ENCODE measurements at places on chromosomes 16 and 17.

GRCh38 chr17:13001991-13002615, 15.7 kb downstream of the ELAC2 start:
- peak; percentile 25 for DNase-seq

- no peak for DNase-seq
These were observed 18.2 kb downstream of the ASPSCR1 start for GRCh38 chr17:81995463-81996231.

DNA sequence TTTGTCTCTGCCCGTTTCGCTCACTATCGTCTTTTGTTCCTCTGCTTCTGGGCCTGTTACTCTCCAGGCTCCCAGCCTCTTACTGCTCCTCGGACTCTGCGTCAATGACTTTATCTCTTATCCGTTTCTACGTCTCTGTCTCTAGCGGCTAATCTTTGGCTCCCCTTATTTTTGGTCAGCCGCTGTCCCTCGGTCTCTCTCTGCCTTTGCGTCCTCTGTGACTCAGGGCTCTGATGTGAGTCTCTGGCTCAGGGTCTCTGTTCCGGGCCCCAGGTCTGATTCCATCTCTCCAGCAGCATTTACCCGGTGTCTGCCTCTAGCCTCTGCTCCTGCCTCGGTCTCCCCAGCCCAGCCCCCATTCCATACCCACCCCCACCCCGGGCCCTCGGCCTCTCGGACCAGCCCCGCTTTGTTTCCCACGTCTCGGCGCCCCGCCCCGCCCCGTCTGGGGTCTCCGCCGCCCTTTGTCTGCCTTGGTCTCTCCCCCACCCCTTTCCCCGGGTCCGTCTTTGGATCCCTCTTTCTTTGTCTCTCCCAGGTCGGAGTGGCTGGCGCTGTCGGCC, 547 bp upstream of the ZNF48 start:
- peak; percentile 62 for DNase-seq

DNA sequence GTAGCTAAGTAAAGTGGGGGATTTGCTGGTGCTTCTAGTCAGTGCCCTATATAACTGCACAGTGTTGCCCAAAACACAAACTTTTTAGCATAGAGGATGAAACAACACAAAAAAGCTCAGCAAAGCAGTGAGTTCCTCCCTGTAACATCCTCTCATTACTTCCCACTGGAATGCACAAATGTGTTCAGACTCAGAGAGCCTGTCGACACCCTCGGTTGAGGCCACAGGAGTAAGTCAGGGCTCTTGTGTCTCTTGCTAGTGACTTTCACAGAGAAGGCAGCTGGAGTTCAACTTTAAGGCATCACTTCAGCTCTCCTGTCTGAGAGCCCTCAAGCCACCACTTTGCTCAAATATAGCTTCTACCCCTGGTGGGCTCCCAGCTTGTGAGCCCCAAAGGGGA, 107.2 kb upstream of the NETO2 start:
- DNase-seq: no peak

GRCh38 chr17:61504697-61505096, 52.5 kb downstream of the TBX4 start:
- peak; percentile 89 for DNase-seq

GRCh38 chr16:50567651-50568050, 19.5 kb downstream of the NKD1 start:
- DNase-seq: no peak

DNA sequence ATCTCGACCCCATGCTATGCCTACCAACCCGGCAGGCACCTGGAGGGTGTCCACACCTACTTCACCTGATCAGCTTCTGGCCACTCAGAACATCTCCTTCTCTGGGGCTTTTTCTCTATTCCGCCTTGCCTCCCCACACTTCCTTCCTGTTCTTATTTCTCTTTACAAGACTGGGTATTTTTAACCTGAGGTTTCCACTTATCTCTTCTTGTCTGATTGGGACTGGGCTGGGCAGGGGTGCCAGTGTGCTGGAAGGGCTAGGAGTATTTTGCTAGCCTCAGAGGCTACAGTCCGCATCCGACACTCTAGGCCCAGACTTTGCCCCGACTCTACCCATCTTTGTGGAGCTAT, 26.2 kb upstream of the ZNF652 start:
- DNase-seq: no peak

GRCh38 chr16:424033-424622, 1.3 kb upstream of the RAB11FIP3 start:
- DNase-seq: peak; percentile 97

DNA sequence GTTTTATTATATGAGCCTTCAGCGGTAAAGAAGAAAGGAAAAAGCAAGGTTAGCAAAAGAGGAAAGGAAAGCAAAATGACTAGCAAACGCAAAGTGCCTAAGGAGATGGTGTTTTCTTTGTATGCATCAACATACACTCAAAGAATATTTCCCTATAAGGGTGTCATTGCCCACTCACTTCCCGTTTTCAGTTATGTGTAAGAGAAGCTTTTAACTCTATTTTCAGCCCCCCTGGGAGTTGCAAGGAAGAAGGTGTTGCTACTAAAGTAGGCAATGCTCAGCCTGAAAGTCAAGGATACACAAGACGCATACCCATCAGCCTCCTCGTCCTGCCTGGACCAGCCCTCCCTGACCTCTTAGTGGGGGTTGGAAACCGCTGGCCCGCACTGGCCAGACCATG, 267.7 kb upstream of the ZFHX3 start:
- DNase-seq: no peak

GRCh38 chr17:44968225-44969143, at the start of gene C1QL1:
C1QL1 (minus strand) TSS chr17:44968303; CDS start chr17:44968048, 255 bp downstream.
- peak; percentile 86 for DNase-seq

GRCh38 chr16:21088646-21089538, 61.8 kb downstream of the DNAH3 start:
- DNase-seq: peak; percentile 85

- DNase-seq: no peak
These were observed 204.0 kb upstream of the CCL2 start for GRCh38 chr17:34051046-34051445.

All from fibroblast of lung (primary cell).